Uterus (tissue), 4 donors: ENCODE measurements at places on chromosomes 2 and 18. TPM values are rescaled to one million over a fixed set of nuclear protein-coding genes. Genes with fewer than 3 reads are reported as not detected.
A peak's percentile ranks its signal among the peaks of the same experiment; 100 is the strongest.

DNA sequence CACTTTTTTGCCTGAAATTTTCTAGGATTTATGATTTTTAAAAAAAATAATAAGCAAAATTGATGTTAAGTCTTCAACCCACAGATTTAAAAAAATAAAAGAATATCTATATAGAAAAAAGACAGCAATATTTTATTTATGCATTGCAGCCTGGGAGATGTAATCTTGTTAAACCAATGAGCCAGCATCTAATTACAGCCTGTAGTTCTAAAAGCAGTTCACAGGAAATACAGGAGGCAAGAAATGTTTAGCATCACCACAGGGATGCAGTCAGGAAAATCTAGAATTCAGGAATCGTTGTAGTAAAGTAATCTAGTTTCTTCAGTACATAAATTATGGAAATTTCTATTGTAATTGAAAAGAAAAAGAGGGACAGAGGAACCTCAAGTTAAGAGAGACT, 17.2 kb downstream of the UGGT1 start:
- H3K27ac ChIP-seq = no peak overlapping the region
- H3K27me3 ChIP-seq = no peaks in the 10 kb centered on the region
- no peaks in the 10 kb centered on the region for H3K4me1 ChIP-seq
- H3K4me3 ChIP-seq = no peak overlapping the region
- H3K36me3 ChIP-seq = no peaks in the 10 kb centered on the region

- H3K4me1 ChIP-seq = no peaks in the 10 kb centered on the region
- no peaks in the 10 kb centered on the region for H3K36me3 ChIP-seq
- peak overlapping the region; percentile 79 for H3K27ac ChIP-seq
These were observed 32.6 kb upstream of the SLC40A1 start for GRCh38 chr2:189613077-189613636.

GRCh38 chr2:114294741-114295140, 147.7 kb upstream of the DPP10 start:
- H3K27me3 ChIP-seq = no peaks in the 10 kb centered on the region
- no peak overlapping the region for H3K27ac ChIP-seq
- no peaks in the 10 kb centered on the region for H3K36me3 ChIP-seq
- DNase-seq = no peak
- H3K4me3 ChIP-seq = no peak overlapping the region
- no peaks in the 10 kb centered on the region for H3K4me1 ChIP-seq

- DNase-seq = peak; percentile 58
- H3K4me3 ChIP-seq = no peak overlapping the region
- H3K4me1 ChIP-seq = no peaks in the 10 kb centered on the region
- no peaks in the 10 kb centered on the region for H3K27me3 ChIP-seq
- peak overlapping the region; percentile 47 for H3K27ac ChIP-seq
These were observed 36.2 kb downstream of the WIPF1 start for GRCh38 chr2:174561283-174561971.

GRCh38 chr18:79919089-79919488, 32.4 kb downstream of the SLC66A2 start:
- H3K27ac ChIP-seq = no peak overlapping the region
- no peaks in the 10 kb centered on the region for H3K4me1 ChIP-seq
- no peaks in the 10 kb centered on the region for H3K36me3 ChIP-seq

GRCh38 chr2:206920951-206921350, 18.4 kb upstream of the CPO start:
- H3K27me3 ChIP-seq = no peaks in the 10 kb centered on the region
- H3K4me1 ChIP-seq = no peaks in the 10 kb centered on the region
- no peak overlapping the region for H3K4me3 ChIP-seq
- DNase-seq = no peak
- H3K36me3 ChIP-seq = no peaks in the 10 kb centered on the region

DNA sequence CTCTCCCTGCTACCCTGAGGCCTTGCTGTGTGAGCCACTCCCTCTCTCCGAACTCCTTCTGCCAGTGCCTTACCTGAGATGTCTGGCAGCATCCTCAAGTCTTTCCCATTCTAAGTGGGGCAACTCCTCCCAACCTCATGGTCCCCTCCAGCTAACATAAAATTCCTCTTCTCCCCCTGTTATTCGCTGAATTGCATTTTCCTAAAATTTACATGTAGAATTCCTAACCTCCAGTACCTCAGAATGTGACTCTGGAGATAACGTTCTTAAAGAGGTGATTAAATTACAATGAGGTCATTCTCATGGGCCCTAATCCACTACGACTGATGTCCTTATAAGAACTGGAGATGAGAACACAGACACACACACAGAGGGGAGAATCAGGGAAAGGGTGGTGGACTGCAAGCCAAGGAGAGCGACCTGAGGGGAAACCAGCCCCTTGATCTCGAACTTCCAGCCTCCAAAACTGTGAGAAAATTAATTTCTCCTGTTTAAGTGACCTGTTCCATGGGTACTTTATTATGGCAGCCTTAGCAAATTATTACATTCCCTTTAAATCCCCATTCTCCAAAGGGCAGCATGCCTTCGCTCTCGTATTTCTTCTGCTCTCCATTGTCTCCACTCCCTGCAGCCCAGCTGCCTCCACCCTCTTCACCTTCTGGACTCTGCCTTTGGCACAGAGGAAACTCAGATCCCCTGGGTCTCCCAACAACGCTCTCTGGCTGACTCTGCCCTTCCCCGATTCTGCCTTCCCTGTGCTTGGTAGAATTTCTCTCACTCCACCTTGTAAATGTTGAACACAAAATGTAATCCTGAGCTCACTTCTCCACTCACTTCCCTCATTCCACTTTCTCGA, 70.5 kb downstream of the TGIF1 start:
- no peak overlapping the region for H3K4me3 ChIP-seq
- DNase-seq = no peak
- H3K36me3 ChIP-seq = no peaks in the 10 kb centered on the region
- no peaks in the 10 kb centered on the region for H3K4me1 ChIP-seq
- no peaks in the 10 kb centered on the region for H3K27me3 ChIP-seq

- DNase-seq = no peak
- no peaks in the 10 kb centered on the region for H3K27me3 ChIP-seq
- H3K4me3 ChIP-seq = no peak overlapping the region
- H3K4me1 ChIP-seq = no peaks in the 10 kb centered on the region
These were observed 11.7 kb downstream of the DGKD start for GRCh38 chr2:233365861-233366520.

DNA sequence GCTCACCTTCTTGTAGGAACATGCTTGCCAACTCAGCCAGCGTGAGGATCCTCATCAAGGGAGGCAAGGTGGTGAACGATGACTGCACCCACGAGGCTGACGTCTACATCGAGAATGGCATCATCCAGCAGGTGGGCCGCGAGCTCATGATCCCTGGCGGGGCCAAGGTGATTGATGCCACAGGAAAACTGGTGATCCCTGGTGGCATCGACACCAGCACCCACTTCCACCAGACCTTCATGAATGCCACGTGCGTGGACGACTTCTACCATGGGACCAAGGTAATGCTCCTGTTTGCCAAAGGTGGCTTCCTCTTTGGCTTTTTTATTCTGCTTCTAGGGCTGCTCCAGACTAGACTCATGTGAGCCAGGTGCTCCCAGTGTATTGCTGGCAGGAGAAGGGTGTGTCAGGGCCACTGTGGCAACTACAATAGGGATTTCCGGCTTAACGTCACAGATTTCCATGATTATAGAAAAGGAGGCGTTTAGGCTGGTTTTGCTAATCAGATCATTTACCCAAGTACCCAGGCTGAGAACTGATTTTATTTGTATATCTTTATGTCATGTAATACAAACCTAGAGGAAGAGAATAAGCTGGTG, 50.6 kb downstream of the DPYSL5 start:
- H3K27ac ChIP-seq = no peak overlapping the region
- H3K36me3 ChIP-seq = no peaks in the 10 kb centered on the region
- no peak for DNase-seq
- no peaks in the 10 kb centered on the region for H3K27me3 ChIP-seq
- H3K4me1 ChIP-seq = no peaks in the 10 kb centered on the region
- no peak overlapping the region for H3K4me3 ChIP-seq

- no peaks in the 10 kb centered on the region for H3K36me3 ChIP-seq
- no peak overlapping the region for H3K4me3 ChIP-seq
- no peaks in the 10 kb centered on the region for H3K27me3 ChIP-seq
- H3K4me1 ChIP-seq = no peaks in the 10 kb centered on the region
- no peak overlapping the region for H3K27ac ChIP-seq
These were observed 247.8 kb downstream of the DOK6 start for GRCh38 chr18:69648486-69648885.

GRCh38 chr18:48781988-48782363, 168.8 kb downstream of the SMAD7 start:
- no peaks in the 10 kb centered on the region for H3K36me3 ChIP-seq
- peak overlapping the region; percentile 69 for H3K27ac ChIP-seq
- DNase-seq = no peak
- H3K4me3 ChIP-seq = no peak overlapping the region
- H3K27me3 ChIP-seq = no peaks in the 10 kb centered on the region
- peaks cover 30% of the 10 kb centered on the region for H3K4me1 ChIP-seq

DNA sequence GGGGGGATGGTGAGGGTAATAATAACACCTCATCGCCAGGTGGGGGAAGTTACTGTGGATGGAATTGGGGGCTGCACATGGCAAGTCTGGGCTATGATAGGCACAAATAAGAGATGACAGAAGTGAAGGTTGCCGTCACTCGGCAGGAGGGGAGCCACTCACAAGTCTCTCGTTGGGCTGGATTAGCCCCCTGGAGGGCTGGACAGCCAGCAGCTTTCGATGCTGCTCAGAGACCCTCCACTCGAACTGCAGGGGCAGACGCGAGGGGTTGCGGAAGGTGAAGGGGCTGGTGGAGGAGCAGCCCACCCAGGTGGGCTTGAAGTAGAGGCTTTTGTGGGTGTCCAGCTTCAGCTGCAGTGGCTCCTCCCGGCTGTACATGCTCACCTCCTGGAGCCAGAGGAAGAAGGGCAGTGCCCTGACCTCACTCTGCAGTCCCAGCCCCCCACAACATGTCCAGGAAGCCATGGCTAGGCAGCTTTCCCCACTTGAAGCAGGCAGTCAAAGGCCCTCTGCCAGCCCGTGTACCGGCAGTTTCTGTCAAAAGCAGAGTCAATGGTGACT, 18.2 kb downstream of the CFAP65 start:
- H3K36me3 ChIP-seq = no peaks in the 10 kb centered on the region
- no peak overlapping the region for H3K27ac ChIP-seq
- H3K4me1 ChIP-seq = no peaks in the 10 kb centered on the region
- H3K27me3 ChIP-seq = no peaks in the 10 kb centered on the region

DNA sequence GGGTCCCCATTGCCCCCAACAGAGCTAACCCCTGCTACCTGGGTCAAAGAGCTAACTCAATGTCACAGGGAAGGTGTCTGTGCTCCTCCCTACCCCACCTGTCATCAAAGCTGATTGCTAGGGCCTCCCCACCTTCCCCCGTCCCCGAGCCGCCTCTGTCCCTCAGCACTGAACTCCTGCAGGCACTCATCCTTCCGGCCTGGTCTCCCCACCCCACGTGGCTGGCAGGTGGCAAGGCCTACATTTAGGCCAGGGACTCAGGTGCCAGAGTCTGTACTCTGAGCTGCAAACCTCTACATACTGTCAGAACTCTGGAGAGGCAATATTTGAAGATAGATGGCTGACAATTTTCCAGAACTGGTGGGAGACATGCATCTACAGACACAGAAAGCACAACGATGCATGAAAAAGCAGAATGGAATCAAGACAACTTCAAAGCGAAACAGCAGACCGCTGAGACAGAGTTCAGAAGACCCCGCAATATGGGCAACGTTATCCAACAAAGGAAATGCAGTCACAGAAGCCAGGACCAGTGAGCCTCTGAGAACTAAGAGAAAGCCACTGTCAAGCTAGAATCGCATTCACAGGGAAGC, 195.8 kb downstream of the HDAC4 start:
- no peaks in the 10 kb centered on the region for H3K4me1 ChIP-seq
- no peak overlapping the region for H3K4me3 ChIP-seq
- no peak for DNase-seq
- H3K36me3 ChIP-seq = no peaks in the 10 kb centered on the region
- no peaks in the 10 kb centered on the region for H3K27me3 ChIP-seq

The LRRC30 gene
- total RNA-seq = not detected
